Pancreas (tissue), 10 donors: ENCODE measurements at places on chromosomes 7 and 10. TPM values are rescaled to one million over a fixed set of nuclear protein-coding genes. Genes with fewer than 3 reads are reported as not detected.

GRCh38 chr7:43201912-43202311, 89.5 kb downstream of the HECW1 start:
- no peak for DNase-seq

- DNase-seq, result no peak
These were observed 3.4 kb downstream of the CAV1 start for GRCh38 chr7:116528008-116528789.

DNA sequence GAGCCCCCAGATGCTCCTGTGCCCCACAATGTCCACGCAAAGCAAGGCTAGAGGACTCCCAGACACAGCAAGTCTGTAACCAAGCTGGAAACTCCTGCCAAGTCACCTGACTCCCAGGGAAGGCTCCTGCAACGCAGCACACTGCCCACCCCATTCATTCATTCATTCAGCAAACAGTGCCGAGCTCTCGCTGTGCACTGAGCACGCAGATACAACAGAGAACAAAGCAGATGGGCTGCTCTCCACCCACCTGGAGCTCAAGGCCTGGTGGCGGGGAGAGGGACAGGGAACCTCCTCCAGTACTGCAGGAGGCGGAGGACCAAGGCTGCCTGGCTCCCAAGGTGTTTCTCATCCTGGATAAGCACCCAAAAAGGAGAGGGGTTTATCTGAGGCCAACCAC, 8.6 kb downstream of the KCNH2 start:
- no peak for DNase-seq

GRCh38 chr10:48511875-48512231, 93.0 kb downstream of the ARHGAP22 start:
- no peak for DNase-seq

GRCh38 chr7:144024213-144024612, 24.1 kb downstream of the OR6B1 start:
- no peak for DNase-seq

DNA sequence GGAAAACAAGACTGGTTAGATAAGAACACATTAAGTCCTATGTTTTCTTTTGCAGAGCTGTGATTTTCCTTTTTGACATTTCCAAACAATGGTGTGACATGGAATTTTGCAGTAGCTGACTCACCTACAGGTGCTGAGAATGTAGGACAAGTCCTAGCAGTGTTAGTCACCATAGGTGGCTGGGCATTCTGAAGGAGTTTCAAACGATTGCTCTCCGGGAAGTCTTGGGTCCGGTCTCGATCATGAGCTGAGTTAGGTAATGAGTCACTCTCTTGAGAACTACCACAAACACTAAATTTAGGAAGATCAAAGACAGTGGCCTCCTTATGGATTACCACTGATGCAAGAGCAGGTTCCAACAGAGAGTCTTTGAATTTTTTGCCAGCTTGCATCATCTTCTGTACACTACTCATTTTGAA, 3.6 kb downstream of the FIGNL1 start:
- no peak for DNase-seq

DNA sequence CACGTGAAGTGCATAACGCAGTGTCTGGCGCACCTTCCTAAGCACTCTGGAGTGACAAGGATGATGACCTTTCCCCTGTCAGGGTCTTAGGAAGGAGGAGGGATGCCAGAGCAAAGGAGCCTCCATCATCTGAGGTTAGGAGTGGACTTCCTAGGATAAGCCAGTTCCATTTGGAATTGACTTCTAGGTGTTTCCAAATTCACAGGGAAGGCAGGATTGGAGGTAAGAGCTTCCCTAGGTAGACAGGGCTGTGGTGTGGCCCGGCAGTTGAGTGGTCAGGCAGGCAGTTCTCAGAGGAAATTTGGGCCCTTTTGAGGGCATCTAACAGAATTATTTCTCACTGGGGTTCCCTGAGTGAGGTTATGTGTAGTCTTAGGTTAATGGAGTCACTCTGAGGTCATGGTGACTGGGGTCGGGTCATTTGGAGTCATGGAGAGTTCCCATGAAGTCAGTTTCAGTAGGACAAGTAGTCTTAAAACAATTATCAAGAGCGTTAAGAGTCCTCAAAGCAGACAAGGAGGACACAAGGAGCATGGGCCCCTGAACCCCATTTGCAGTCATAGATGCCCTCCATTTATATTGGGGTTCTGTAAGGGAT, 8.2 kb downstream of the PPIF start:
- DNase-seq, result no peak

DNA sequence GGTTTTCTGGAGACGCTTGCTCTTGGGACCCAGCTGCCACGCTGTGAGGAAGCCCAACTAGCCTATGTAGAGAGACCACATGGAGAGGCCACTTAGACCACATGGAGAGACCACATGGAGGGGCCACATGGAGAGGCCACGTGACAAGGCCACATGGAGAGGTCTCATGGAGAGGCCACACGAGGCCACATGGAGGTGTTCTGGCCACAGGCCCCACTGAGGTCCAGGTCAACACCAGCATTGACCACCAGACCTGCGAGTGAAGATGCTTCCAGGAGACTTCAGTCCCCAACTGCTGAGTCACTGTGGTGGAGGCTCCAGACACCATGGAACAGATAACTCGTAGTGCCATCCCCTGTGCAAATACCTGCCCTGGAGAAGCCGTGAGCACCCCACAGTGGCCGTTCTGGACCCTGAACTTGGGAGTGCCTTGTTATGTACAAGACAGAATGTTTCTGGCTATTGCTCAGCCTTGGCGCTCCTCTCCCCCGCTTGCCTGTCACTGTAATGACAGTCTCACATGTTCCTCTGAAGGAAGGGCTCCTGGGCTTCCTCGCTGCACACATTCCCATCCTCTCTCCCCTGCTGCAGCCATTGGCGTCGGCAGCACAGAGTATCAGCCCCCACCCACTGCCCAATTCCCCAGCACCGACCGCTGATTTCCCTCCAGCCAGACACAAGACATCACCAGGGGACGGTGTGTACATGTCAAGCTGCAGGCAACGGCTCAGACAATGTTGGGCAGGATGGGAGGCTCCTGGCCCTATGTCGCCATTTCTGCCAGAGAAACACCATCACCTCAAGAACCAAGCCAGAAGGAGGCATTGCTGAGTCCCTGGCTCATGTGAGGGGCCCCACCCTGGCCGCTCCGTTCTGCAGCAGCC, 49.0 kb upstream of the TNRC18 start:
- no peak for DNase-seq

DNA sequence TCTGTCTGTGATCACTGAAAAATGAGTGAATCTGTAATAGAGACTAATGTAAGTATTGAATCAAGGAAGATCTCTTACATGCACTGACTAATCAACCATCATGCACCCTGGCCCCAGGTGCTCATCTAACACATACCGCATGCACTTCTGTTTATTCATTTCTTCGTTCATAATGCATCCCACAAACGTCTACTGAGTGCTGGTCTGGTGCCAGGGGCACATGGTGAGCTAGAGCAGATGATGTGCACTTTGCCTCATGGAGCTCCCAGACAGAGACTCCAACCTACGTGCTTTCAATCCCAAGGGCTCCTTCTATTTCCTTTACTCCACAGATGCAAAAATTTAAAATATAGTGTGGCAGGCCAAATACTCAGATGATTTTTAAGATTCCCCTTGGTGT, 10.7 kb downstream of the C10orf90 start:
- DNase-seq, result no peak

GRCh38 chr7:159136013-159136412, 8.7 kb downstream of the VIPR2 start:
- no peak for DNase-seq

GRCh38 chr10:45433716-45434469, 59.9 kb downstream of the ALOX5 start:
- DNase-seq, result no peak

DNA sequence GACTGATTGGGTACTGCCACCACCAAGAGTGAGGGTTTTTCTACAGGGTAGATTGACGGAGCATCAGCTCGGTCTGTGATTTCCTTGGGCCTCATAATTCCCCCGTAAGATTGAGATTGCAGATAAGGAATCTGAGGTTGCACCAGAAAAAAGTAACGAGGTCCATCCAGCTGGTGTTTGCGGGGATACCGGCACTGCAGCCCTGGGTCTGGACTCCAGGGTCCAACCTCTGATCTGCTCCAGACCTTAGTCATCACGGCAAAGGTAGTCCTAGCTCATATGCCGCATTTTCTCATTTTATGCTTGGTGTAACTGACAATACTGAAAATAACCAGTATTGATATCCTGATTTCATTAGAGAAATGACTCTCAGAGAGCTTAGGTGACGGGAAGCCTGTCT, 3.9 kb downstream of the CARD11 start:
- DNase-seq, result no peak

DNA sequence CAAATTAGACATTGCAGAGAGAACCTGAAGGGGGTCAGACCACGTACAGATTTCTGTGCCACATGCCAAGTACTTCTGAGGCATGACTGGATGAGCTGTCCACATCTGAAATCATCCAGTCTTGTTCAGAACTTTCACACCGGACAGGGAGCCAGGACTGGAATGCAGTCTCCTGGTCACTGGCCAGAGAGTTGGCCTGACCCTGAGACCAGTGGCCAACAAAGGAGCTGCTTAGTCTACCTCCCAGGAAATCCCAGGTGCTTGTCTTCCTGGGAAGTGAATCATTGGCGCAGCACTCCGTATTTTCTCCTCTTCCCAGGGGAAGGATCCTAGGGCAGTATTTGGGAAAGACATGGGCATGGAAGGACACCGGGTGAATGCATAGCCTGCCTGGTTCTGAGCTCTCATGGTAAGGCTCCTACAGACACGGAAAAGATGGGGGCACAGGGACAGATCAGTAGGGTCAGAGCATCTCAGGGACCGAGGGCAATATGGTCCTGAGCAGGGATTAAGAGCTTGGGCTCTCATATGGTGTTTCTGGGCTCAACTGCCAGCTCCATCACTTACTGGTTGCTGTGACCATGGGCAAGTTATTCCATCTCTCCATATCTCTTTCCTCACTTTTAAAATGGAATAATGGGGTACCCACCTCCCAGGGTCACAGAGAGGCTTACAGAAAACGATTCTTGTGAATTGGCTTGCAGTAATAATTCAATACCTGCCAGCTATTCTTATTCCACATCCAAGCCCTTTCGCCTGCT, 1.3 kb upstream of the SCD start:
- no peak for DNase-seq

- no peak for DNase-seq
These were observed 25.4 kb downstream of the FAM20C start for GRCh38 chr7:217781-218180.

- no peak for DNase-seq
These were observed 211.9 kb downstream of the GALNT17 start for GRCh38 chr7:71343892-71344291.

GRCh38 chr10:80324086-80324485, 32.5 kb downstream of the DYDC1 start:
- no peak for DNase-seq

DNA sequence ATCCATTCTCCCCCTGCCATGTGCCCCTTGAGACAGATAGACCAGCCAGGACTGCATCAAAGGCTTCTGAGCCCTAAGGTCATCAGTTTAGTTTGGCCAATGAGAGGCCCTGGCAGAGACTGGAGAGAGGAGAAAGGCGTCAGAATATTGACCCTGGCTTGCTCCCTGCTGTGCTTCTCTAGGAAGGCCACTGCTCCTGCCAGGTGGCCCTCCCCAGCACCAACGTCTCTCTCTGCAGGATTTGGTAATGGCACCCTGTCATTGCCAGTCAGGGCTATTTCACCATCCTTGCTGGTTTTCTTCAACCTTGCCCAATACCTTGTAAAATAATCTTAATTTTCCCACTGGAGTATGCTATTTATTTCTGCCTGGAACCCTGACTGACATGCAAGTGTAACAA, 38.8 kb upstream of the ZRANB1 start:
- no peak for DNase-seq

- DNase-seq, result no peak
These were observed 21.5 kb upstream of the ZNF800 start for GRCh38 chr7:127413962-127414361.

DNA sequence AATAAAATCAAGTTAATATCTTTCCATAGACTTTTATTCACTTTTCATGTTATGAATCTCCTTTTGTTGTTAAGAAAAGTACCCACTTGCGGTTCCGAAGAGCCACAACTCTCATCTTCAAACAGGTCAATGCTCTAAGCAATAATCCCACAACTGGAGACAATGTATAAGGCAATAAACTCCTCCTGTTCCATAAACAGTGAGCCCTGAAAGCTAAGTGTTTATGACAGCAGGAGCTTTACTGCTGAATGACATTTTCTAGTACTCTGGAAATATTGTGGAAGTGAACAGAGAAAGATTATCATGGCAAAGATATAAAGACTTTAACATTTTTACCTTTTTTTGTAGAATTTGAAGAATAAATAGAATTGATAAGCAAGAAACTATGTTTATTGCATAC, 213.5 kb upstream of the MBL2 start:
- no peak for DNase-seq

- no peak for DNase-seq
These were observed 735 bp downstream of the ZNF394 start for GRCh38 chr7:99499371-99499720.

DNA sequence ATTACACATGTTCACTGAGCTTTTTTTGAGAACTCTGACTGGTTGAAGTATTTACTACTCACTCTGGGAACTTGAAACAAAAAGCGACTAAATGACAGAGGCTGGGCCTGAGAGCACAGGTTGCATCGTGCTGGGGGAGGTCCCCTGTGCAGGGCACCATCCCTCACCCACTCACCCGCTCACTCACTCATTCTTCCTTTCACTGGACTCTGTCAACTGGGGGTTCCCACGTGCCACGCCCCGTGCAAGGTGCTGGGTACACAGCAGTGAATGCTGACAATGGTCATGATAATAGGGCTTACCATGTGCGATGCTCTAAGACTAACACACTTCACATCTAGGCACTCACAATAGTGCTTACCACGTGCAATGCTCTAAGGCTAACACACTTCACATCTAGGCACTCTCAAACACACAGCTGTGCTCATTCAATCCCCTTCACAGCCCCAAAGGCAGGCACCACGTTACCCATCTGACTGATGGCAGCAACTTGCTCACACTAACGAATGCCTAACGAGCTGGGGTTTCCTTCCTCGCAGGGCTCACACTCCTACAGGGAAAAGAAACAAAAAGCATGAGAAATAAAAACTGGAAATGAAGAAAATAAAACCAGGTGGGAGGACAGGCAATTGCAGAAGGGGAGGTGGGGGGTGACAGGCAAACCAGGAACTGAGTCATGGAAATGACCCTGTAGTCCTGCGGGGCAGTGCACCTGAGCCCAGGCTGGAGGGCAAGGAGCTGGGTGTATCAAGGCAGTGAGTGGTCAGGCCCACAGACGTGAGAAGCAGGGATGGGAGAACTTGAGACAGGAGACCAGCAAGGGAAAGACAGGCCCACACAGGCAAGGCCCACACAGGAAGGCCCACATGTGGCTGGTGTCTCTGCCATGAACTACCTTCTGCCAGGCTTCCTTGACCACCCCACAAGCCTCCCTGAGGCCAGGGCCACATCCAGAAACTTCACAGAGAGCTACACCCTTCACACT, 147.0 kb upstream of the FAM20C start:
- peak; percentile 12 for DNase-seq

- no peak for DNase-seq
These were observed 21.4 kb upstream of the ABCB5 start for GRCh38 chr7:20594023-20594422.

The ZNF33B gene
- total RNA-seq, result 40.8 TPM

The SPDYE9 gene
- not detected for total RNA-seq

The SLC16A9 gene
- 1.2 TPM for total RNA-seq

The MYL10 gene
- not detected for total RNA-seq

The POM121L12 gene
- total RNA-seq, result not detected

The UNCX gene
- not detected for total RNA-seq

The CCL24 gene
- total RNA-seq, result not detected

The IFIT1 gene
- 4.4 TPM for total RNA-seq
